PC-3 (cell line): ENCODE measurements at places on chromosomes 1 and 21. TPM values are rescaled to one million over a fixed set of nuclear protein-coding genes. Genes with fewer than 3 reads are reported as not detected.

- DNase-seq, result no peak
These were observed 2.0 kb downstream of the KCNA3 start for GRCh38 chr1:110672753-110673108.

GRCh38 chr21:31665397-31665796, 5.9 kb downstream of the SOD1 start:
- DNase-seq, result no peak

DNA sequence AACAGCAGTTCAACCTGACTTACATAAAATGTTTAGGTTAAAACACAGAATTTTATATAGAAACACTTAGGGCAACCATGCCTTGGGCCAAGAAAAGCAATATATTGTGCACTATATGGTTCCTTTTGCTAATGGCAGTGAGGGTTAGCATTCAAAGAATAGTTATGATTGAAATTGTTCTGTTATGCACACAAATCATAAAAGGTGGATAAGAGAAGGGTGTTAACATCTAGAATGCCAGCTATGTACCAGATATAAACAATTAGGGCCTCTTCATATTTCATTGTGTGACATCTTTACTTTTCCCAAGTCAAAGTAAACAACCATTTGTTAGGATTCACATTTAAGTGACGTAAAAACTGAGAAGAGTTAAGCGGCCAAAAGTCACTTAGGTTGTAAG, 308.0 kb upstream of the B3GALT2 start:
- no peak for DNase-seq

GRCh38 chr1:230598745-230599144, 43.5 kb upstream of the COG2 start:
- DNase-seq, result no peak

Gene KCNQ4
- total RNA-seq, result 1.1 and 2.5 TPM in 2 replicates

Gene KRTAP12-2
- total RNA-seq, result not detected in 2 replicates
